Mucosa of descending colon (tissue), 3 donors: ENCODE measurements at places on chromosomes 2 and 18. TPM values are rescaled to one million over a fixed set of nuclear protein-coding genes. Genes with fewer than 3 reads are reported as not detected.

DNA sequence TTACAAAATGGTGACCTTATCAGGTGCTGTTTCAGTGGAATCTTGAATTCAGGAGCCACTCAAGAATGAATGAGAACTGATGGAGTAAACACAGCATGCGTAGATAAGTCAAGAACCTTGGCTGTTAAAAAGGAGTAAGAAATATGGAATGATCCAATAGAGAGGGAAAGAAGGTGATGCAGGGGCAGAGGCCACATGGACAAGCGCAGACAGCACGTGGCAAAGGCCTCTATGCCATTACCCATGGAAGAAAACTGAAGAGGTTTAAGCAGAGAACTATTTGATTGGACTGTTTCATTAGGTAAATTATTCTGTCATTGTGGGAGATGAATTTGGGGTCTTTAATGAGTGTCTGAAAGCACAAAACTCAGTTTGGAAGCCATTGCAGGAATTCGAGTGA lies 142.4 kb upstream of the RASGRP3 start:
- DNase-seq = no peak

GRCh38 chr18:8865934-8866333 lies 160.6 kb downstream of the MTCL1 start:
- DNase-seq = no peak

- DNase-seq = no peak
Observed at GRCh38 chr2:219645631-219646527, 18.4 kb downstream of the SLC4A3 start.

GRCh38 chr2:225431105-225431863 lies 31.8 kb downstream of the NYAP2 start:
- no peak for DNase-seq

The TMEM163 gene
- total RNA-seq = 0.41 TPM

- no peak for DNase-seq
Observed at GRCh38 chr2:43185146-43185545, 41.3 kb downstream of the ZFP36L2 start.

GRCh38 chr2:173961346-173961705 lies 3.8 kb downstream of the SP3 start:
- no peak for DNase-seq

- DNase-seq = no peak
Observed at GRCh38 chr2:38591152-38591551, 11.6 kb downstream of the HNRNPLL start.

The WNT6 gene
- 0.39 TPM for total RNA-seq

The FBXO36 gene
- total RNA-seq = 1.6 TPM

DNA sequence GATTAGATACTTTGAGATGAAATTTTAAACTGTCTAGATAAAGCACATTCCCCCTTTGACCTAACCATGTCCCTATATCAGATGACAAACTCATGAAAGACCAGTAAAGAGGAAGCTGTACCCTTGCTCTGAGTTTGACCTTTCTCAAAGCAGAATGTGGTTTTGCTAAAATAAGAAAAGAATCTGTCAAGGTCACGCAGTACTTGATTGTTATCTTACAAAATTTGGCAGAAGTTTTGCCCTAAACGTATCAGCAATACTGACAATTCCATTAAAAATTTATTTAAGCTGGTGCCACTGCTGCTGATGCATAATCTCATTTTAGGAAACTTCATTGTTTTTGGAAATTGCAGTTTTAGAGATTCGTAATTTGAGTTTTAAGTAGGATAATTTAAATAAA lies 31.2 kb upstream of the GALM start:
- DNase-seq = no peak

DNA sequence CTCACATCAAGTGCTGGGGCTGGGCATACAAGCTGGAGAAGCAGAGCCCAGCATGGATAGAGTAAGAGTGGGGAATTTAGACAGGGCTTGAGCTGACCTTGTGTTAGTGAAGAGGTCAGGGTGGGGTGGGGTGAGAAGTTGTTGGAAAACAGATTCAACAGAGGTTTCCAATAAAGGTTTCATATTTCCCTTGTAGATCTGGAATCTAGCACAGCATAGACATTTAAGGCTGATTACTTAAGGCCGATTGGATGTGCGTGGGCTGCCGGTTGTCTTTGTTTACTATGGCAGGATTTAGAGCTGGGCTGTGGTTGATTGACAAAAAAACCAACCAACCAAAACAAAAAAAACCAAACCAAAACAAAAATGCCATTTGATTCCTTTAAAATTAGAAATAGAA lies 114.9 kb upstream of the SEC11C start:
- DNase-seq = no peak

DNA sequence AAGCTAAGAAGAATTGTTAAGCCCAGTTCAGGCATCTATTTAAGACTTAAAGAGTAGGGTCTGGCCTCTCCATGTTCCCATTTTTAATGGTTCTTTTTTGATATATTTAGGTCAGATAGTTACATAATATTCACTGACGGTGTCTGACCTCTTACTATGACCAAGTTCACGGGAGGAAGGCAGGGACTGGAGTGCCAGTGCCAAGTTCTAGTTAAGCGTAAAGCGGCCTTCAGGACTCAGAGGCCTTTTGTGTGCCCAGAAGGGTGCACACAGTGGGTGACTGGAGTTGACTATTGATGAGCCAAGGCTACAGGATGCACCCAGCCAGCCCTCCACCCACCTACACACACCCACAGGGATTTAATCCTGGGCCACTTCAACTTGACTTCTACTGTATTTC lies 290.9 kb downstream of the PIEZO2 start:
- no peak for DNase-seq

DNA sequence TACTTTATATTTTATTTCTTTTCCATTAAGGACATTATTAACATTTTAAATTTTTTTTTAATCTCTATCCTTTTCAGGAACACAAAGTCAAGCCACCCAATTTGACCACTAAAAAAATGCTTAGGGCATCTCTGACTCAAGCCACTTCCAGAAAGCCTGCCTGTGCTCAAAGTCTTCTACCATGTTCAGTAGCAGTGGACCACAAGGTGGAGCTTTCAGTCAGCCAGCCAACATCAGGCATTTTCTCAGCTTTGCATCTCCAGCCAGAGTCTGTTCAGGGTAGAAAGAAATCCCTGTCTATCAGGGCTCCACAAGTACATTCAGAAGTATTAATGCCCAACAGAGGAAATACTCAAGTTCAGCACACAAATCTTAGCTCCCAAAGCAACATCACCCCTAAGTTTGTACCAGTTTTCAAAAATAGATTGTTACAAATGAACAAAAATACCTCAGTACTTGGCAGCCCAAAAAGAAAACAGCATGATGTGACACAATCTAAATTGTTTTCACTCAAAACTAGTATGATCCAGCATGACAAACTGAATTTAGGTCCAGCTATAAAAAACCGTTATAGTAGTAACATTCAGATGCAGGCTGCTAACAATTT lies 37.6 kb downstream of the C18orf63 start:
- DNase-seq = no peak

GRCh38 chr2:49796266-49796665 lies 642.0 kb upstream of the FSHR start:
- no peak for DNase-seq

The CXCR1 gene
- not detected for total RNA-seq

- no peak for DNase-seq
Observed at GRCh38 chr2:174775571-174775980, 11.3 kb upstream of the CHRNA1 start.

The XDH gene
- 40.7 TPM for total RNA-seq

GRCh38 chr2:85213404-85213803 lies 80.2 kb downstream of the TCF7L1 start:
- DNase-seq = no peak

GRCh38 chr18:11909591-11910026 lies 1.5 kb upstream of the MPPE1 start:
- no peak for DNase-seq

DNA sequence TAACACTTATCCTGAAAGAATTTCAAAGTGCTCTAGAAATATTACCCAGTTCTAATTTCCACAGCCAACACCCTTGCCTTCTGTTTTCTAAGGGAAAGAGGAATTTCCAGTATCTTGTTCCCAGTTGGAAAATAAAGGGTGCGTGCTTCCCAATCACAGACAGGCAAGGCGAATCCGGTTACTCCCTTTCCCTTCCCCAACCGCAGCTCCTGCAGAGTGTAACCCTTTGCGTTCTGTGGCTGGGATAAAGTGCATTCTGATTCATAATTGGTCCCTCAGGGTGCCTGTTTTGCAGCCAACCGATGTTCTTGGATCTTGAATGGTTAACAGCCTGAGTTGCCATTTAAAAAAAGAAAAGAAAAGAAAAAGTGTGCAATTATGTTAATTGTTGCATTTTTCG lies 40.6 kb upstream of the PGAP1 start:
- DNase-seq = peak; percentile 18

The UGT1A9 gene
- total RNA-seq = 11.4 TPM

The RGPD5 gene
- total RNA-seq = 30.9 TPM

The RAB31 gene
- total RNA-seq = 27.4 TPM

- no peak for DNase-seq
Observed at GRCh38 chr2:170598067-170598395, 117.1 kb upstream of the SP5 start.
